ENCODE measurements at places on chromosomes 3 and 15.
A peak's percentile ranks its signal among the peaks of the same experiment; 100 is the strongest.

DNA sequence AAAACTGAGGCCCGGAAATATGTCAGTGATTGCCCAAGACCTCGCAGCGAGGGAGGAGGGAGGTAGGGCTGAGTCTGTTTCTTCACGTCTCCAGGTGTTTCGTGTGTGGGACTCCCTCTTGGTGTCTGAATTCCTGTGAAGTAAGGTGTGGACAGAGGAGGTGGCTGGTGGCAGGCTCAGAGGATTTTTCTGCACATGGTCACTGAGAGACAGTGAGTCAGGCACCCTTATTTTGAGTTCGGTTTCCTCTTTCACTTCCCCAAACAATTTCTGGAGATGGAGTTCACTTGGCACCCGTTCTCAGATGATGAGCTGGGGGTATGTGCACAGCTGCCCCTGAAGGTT lies 46.3 kb upstream of the VPS8 start:
- peak; percentile 44 for DNase-seq

- DNase-seq = no peak
Measured at GRCh38 chr15:94004697-94005096, 226.7 kb upstream of the MCTP2 start.

DNA sequence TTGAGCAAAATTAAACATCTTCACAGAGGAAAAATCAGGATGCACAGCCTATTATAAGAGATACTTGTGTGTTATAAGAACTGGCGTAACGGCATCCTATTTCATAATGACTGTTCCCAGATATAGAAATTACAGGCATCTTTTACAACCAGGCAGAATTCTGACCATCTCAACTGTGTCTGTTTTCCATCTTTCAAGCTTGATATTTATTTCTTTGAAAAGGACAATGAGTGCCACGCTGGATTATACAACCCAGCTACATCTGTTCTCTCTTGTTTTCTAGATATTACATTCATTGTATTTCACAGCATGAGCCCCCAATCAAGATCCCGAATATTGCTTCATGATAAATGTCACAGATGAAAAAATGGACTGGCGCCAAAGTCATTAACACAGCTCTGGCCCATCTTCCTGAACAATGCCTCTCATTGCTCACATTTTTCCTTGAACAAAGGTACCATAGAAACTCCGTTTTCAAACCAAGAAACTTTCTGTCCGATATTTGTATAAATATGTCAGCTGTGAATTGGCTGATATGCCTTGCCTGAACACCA lies 420.6 kb downstream of the TBL1XR1 start:
- DNase-seq = no peak

GRCh38 chr15:95825671-95826411 lies 504.7 kb upstream of the NR2F2 start:
- no peak for DNase-seq

GRCh38 chr3:105369500-105370371 lies 3.0 kb downstream of the ALCAM start:
- peak; percentile 49 for DNase-seq

DNA sequence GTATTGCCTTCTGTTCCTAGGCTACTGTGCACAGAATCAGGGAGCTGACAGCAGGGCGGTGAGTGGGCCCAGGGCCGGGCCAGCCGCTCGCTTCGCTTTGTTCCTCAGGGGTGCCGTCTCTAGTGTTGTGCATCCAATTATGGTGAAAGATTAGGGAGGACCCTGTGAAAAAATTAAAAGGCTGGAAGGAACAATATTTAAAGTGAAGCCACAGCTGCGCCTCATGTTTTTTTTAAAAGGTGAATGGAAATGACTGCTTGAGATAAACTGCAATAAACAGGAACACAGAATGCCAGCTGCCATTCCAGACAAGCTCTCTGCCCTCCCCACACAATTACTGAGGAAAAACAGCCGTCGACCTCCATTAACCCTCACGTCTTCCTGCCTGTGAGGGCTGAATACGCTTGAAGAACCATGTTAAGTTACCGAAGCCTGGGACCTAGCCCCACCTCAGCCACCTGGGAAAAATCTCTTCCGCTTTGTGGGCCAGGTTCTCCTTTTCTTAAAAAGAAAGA lies 132.0 kb upstream of the IL12A start:
- DNase-seq = no peak

GRCh38 chr3:66344848-66345578 lies 124.2 kb downstream of the SLC25A26 start:
- DNase-seq = no peak

GRCh38 chr3:69983546-69984265 lies 15.8 kb upstream of the SAMMSON start:
- DNase-seq = no peak

GRCh38 chr15:73925848-73926218 lies 429 bp upstream of the LOXL1 start:
- no peak for DNase-seq
